NCI-H1105 (cell line): ENCODE measurements at places on chromosomes 1 and 21.

- no peak for DNase-seq
These were observed 36.5 kb downstream of the C4BPA start for GRCh38 chr1:207140536-207140935.

- no peak for DNase-seq
These were observed 19.7 kb downstream of the OPTC start for GRCh38 chr1:203513585-203514031.

DNA sequence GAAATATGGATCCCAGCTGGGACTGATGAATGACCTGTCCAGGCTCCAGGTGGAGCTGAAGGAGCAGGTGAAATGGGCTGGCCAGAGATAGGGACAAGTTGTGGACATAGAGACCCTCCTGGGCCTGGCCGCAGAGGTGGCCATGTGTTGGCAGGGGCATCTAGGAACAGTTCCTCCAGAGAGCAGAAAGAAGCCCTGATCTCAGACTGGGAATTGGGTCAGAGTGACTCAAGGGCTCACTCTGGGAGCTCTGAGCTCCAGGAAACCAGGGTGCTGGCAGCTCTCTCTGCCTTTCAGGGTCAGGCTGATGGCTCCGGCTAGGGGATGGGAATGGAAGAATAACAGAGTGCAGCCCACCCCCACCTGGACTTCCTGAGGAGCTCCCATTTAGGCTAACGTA lies 3.0 kb downstream of the NT5C1A start:
- DNase-seq = no peak

DNA sequence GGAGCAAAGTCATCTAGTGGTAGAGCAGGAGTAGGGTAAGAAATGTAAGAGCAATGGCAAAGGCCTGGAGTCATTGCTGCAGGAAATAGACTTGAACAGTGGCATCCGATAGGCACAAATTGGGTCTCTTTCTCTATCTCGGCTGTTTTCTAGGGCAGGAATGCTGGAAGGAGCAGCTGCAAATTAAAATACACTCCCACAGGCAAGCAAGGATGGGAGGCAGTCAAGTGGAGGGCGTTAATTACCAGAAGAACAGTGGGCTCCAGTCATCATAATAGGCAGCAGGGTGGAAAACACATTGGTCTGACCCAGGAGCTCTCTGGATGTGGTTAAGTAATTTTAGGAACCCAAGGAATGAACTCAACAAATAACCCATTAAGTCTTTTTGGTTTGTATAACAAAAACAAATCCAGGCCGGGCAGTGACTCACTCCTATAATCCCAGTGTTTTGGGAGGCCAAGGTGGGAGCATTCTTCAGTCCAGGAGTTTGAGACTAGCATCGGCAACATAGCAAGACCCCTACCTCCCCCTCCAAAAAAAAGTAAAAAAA lies 7.8 kb upstream of the TDRD5 start:
- no peak for DNase-seq

GRCh38 chr1:53554592-53555305 lies 95.5 kb downstream of the DMRTB1 start:
- DNase-seq = no peak

DNA sequence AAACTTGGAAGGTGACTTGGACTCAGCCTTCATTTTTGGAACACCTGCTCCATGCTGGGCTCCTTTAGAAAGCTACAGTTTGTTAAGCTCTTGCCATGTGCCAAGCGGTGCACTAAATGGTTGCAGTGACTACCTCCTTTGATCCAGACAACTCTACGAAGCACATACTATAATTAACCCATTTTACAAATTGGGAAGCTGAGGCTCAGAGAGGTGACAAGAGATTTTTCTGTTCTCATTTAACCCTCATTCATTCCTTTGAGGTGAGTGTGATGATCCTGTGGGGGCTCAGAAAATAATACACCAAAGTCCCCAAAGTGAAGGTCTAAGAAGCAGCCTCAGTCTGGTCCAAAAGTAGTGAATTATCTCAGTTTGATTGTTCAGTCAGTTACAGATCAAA lies 1.6 kb upstream of the PAQR7 start:
- DNase-seq = no peak

DNA sequence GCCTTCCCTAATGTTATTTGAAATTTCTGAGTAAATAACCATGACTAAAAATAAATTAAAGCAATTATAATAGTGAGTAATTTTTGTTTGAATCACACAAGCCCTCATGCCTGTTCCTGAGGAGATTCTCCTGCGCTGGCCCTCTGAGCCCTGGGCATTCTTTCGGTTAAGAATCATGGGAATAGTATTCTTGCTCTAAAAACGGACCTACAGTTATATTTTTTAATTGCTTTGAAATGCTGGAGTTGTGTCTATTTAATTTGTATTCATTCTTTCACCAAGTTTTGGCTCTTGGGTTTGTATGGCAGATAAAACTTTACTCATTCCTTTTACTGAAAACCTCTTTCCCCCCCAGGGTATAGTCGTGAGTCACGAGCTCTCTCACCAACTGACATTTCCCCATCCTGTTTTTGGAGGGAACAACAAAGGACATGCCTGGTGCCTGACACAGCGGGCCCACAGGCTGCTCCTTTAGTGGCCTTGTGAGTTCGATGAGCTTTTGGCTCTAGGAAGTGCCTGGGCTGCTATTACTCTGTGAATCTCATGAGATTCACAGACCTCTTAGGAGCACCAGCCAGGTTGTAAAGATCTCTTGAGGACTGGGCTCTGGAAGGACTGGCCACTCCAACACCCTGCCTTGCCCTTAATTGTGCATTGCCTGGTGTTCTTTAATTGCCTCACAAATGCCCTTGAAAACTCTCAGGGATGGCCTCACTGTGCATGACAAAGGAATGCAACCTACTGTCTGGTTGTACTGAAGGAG lies 58.6 kb downstream of the DDR2 start:
- DNase-seq = no peak

DNA sequence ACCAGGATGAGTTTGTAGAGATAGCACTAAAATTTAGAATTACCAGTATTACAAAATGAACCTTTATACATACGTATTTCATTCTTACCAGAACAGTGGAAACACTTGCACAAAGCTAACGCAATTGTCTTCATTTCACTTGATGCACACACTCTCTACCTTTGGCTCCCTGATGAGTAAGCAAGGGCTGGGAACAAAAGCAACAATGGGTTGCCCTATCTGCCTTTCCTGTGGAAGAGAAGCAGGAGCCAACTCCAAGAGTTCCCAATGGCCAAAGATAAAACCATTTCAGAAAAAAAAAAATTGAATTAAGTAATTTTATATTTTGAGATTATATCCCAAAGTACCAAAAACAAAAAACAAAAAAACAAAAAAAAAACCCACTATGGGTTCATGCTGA lies 344.1 kb upstream of the GREM2 start:
- no peak for DNase-seq

DNA sequence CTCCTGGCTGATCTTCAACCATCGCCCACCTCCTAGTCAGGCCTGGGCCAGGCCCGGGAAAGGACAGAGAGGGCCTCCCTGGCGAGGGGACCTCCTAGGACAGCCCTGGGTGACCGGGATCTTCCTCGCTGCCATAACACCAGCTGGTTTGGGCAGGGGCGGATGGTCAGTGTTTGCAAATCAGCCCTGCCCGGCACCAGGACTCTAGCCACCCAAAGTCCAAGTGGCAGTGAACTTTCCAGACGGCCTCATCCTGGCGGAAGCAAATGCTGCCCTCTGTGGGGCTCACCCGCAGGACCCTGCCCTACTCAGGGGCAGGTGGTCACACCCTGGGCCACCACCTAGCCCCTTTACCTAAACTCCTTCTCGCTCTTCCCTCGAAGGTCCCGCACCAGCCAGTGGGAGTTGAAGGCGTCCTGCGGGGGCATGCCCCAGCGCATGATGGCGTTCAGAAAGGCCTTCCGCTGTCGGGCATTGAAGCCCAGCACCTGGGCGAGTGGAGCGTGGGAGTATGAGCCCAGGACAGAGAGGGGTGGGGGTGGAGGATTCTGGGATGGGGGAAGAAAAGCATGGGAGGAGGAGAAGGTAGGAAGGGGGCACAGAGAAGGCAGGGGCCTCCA lies 55.3 kb downstream of the CHD5 start:
- no peak for DNase-seq

DNA sequence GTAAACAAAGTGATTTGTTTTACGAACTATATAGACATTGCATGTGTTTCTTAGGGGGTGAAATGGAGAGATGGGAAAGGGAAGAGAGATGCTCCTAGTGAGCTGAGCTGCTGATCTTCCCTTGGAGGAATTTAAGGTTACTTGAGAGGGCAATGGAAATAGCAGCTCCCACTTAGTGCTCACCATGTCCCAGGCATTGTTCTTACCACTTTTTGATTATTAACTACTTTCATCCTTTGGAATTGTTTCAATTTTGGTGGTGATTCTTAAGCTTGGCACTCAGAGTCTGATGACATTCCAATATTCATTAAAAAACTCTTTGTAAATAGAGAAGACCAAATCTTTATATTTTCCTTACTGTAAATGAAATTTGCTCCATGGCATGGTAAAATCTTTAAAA lies 124.9 kb downstream of the ITSN1 start:
- no peak for DNase-seq

- peak; percentile 15 for DNase-seq
These were observed 31.9 kb downstream of the WNT9A start for GRCh38 chr1:227915564-227916553.

DNA sequence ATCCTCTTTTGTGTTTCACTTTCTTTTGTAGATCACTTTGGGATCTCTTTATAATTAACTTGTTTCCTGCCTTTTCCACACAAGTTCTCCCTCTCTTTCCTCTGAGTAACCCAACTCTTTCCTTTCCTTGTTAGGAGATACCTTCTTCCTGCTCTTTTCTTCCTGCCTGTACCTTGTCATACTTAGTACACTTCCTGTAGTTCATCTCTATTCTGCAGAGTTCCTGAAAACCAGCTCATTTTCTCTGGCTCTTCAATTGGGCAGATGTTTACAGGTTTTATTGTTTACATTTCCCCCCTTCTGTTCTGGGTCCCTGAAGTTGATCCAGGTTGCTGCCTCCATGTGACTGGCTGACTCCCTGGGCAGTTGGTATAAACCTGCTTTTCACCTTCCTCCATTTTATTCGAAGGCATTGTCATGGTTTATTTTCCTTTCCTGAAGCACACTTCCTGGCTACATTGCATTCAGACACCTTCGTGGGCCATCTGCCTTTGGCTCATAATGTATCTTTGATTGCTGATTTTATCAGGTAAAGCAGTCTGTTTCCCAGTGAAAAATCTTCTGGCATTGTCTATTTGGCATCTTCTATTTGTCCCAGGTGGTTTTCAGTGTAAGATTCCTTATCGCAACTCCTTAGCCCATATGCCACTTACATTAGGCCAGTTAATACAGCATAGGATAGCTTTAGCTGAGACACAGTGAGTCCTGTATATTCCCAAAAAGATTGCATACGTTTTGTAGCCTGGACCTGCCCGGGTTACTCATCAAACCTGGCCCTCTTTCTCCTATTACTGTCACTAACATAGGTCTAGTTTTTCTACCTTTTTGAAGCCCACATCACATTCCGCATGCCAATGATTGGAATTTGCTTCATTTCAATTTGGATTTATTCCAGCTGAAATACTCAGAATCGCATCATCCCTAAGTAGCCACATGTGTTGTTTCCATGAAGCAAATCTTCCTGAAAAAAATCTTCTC lies 15.4 kb downstream of the CTH start:
- no peak for DNase-seq
